ENCODE measurements at places on chromosomes 4 and X.

GRCh38 chr4:54545663-54546424 is 111.9 kb upstream of the KIT start:
- DNase-seq = no peak

DNA sequence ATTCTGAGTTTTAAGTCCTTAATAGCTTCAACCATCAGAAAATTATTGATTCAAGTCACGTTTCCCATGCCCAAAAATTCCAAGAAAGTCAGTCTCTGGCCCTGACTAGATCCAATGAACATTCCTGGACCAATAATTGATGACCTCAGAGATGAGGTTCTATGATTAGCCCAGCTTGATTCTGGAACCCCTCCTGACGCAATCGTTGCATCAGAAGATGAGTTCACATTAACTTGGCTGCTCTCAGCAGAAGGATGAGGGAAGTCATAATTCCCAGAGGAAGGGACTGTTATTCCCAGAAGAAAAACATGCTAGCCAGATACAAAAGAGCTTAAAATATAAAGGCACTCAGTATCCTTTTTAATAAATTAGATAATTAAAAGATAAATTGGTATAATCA is 34.3 kb upstream of the CPEB2 start:
- no peak for DNase-seq

GRCh38 chr4:37981844-37982720 is 21.9 kb downstream of the PTTG2 start:
- no peak for DNase-seq

- DNase-seq = no peak
Measured at GRCh38 chr4:110610940-110611831, 11.7 kb downstream of the PITX2 start.

GRCh38 chrX:8955511-8955910 is 78.4 kb downstream of the FAM9B start:
- DNase-seq = no peak

- DNase-seq = no peak
Measured at GRCh38 chrX:135977611-135978010, 3.8 kb upstream of the MMGT1 start.

GRCh38 chr4:61407642-61408618 is 207.8 kb downstream of the ADGRL3 start:
- peak; percentile 58 for DNase-seq

GRCh38 chr4:4912155-4912554 is 52.7 kb downstream of the MSX1 start:
- DNase-seq = no peak

DNA sequence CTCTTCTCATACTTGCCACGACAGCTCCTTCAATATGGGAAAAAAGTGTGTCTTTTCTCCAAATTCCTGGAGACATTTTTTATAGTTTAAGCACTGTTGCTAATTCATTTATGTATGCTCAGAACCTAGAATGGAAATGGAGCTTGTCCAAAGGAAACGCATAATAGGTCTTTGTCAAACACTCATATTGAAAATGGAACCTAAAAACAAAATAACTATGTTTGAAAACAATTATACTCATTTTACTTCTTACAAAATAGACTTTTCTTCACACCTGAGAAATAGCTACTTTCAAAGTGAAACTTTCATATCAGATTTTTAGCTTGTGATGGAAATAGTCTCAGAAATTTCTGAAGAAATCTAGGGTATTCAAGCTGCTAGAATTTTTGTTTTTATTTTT is 529.7 kb upstream of the BOD1L1 start:
- no peak for DNase-seq

DNA sequence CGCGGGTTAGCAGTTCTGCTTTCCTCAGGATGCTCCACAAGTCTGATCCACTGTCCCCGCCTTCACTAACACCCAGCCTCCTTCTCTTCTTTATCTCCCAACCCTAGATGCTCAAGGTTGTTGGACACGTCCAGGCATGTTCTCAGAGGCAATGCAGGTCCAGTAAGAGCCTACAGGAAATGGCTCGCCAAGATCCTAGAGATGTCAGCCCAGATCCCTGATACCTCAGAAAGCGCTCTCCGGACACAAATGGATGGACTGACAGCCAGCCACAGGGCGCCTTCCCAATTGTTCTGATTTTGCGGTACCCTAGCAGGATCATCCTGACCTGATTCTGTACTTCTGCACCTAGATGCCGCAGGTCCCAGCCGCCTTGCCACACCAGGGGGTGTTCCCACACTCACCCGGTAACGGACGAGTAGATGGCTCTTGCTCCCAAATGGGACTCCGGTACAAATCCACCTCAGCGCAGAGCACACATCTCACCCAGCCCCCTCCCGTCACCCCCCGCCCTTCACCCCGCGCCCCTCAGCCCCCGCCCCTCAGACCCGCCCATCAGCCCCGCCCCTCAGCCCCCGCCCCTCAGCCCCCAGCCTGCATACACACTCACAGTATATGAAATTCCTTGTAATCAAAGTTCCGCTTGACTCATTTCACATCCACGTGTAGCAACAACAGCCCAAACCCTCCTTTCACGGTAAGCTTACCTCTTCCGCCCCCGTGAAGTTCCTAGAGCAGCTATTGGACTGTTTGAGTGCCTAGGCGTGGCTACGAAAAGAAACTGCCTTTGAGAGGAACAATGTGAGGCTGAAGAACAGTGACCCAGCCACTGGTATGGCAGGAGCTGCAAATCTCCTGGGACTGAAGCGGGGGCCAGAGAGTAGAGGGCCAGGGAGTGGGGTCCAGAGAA is at the start of gene EDA2R:
EDA2R (minus strand) TSS at position 488 of the 910 bp plus-strand sequence. CDS start 23,058 bp downstream, outside the sequence.
- no peak for DNase-seq

- DNase-seq = no peak
Measured at GRCh38 chr4:71404049-71404448, 65.2 kb downstream of the SLC4A4 start.

DNA sequence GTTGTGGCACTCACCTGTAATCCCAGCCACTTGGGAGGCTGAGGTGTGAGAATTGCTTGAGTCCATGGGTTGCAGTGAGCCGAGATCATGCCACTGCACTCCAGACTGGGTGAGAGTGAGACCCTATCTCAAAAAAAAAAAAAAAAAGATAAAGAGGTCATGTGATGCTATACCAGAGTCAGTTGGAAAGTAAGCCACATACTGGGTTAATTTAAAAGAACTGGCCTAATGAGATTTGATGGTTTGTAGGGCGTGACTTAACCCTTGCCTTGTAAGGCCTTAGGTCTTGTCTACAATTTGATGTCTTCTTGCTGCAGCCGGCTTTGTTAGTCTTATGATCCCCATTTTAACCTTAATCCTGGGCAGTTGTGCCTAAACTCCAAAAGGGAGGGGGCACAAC is 5.2 kb downstream of the MGST2 start:
- no peak for DNase-seq

- DNase-seq = peak; percentile 63
Measured at GRCh38 chr4:125313497-125313896, 1.3 kb upstream of the FAT4 start.

DNA sequence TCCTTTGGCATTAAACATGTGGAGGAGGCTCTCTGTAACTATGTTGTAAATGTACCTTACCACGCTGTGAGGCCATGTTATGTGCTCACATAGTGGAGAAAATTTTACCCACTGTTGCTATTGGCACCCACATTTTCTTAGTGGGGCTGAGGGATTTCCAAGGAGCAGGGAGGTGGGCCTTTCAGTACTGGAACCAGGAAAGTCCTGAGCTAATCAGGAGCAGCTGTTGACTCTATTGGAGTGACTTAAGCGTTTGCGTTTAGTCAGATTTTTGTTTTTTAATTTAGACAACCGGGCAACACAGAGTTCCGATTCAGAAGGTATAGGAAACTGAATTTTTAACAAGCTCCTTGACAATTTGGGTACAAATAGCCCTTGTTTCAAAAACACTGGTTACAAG is 30.7 kb upstream of the WDR17 start:
- DNase-seq = no peak

DNA sequence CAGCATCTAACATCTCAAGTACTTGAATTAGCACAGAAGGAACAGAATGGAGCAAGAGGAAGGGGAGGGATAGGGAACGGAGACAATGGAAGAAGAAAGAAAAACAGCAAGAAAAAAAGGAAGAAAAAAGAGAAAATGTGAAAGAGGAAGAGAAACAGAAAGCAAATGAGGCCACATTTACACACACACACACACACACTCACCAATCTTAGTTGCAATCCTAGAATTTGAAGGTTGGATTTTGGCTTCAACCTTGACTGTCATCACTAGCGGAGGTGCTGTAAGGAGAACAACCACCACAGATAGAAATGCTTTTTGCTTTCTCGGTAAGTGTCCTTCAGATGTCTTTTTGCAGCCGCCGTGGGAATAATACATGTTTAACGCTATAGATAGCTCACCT is 327.1 kb upstream of the NWD2 start:
- DNase-seq = no peak

DNA sequence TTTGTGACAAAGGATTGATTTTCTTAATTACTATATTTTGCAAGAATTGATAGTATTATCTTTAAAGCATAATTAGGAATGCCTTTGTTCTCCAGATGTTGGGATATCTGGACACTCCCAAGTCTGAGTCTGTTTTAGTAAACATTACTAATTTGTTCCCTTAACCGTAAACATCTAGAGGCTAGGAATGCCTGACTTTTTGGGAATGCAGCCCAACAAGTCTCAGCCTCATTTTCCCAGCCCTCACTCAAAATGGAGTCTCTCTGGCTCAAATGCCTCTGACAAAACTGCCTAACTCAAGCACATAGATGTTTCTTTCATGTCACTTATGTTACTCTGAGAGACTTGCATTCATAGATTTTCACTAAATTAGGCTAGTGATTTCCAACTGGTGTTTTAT is 297.0 kb upstream of the CLNK start:
- no peak for DNase-seq

DNA sequence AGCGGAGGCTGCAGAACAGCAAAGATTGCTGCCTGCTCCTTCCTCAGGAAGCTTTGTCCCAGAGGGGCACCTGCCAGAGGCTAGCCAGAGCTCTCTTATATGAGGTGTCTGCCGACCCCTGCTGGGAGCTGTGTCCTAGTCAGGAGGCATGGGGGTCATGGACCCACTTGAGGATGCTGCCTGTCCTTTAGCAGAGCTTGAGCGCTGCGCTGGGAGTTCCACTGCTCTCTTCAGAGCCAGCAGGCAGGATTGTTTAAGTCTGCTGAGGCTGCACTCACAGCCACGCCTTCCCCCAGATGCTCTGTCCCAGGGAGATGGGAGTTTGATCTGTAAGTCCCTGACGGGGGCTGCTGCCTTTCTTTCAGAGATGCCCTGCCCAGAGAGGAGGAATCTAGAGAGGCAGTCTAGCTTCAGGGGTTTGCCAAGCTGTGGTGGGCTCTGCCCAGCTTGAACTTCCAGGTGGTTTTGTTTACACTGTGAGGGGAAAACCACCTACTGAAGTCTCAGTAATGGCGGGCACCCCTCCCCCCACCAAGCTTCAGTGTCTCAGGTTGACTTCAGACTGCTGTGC is 10.9 kb downstream of the DCK start:
- no peak for DNase-seq

- DNase-seq = no peak
Measured at GRCh38 chr4:67809502-67809901, 55.3 kb upstream of the GNRHR start.

- no peak for DNase-seq
Measured at GRCh38 chrX:97691901-97692455, 808.3 kb downstream of the RPA4 start.

GRCh38 chr4:62030958-62031357 is 830.8 kb downstream of the ADGRL3 start:
- DNase-seq = no peak

DNA sequence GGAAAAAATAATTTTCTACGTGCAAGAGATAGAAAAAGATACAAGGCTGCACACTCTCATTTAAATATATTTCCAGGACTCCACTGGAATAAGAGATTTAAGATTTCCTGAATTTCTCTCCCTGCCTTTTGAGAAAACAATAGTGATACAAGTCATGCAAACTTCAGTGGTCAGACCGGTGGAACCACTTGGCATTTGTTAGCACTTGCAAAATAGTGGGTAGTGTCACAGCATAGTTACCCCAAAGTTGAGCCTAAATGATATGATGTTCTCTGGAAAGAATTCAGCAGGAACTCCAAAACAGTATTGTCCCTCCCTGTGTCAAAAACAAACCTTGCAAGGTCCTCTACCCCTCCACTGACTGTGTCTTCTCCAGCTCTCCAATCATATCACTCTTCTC is 102.3 kb downstream of the ANKRD50 start:
- no peak for DNase-seq

DNA sequence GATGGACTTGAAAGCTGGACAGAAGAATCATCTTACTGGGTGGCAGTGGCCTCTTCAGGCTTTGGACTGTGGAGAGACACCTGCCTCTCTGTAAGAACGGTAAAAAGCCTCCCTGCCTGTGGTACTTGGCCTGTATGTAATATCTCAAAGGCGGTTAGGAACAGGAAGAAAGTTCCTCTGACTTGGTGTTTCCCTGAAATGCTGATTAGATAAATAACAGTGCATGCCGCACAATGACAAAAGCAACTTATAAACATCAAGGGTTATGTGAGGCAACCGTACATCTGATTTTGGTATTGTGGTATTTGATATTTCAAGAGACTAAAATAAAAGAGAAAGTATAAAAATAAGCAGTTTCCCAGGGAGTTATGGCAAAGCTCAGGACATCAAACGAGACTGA is 92.4 kb upstream of the SORBS2 start:
- DNase-seq = no peak

DNA sequence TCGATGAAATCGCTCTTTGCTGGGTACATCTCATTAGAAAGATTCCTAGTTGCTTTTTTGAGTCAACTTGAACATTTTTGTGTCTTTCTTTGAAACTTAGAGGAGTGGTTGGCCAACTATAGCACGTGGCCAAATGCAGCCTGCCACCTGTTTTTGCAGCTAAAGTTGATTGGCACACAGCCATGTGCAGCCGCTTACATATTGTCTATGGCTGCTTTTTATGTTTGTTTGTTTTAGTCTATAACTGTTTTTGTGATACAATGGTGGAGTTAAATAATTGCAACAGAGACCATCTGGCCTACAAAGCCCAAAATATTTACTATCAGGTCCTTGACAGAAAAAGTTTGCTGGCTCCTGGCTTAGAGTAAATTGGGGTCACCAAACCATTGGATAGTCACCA is 86.3 kb downstream of the CLCN4 start:
- DNase-seq = peak; percentile 58

GRCh38 chrX:136147315-136147901 is at the start of gene FHL1:
Gene FHL1 (plus strand): TSS chrX:136147533.
- no peak for DNase-seq

DNA sequence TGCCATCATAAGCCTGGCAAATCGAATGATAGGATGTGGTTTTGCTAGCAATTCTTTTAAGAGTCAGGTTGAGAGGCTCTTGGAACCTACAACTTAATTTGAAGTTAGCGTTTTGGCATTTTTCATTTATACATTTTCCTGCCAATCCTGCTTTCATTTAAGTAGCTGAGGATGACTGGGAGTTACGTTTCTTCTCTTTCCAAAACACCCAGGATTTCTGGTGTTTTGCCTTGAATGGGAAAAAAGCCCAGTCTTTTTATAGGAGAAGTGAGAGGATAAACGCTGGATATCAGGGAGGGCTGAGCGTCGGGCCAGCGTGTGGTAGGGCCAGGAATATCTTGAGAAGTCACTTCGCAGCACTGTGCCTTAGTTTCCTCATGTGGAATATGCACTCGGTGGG is 174.2 kb upstream of the HAND2 start:
- no peak for DNase-seq
